ENCODE measurements at places on chromosomes 7 and 10. TPM values are rescaled to one million over a fixed set of nuclear protein-coding genes. Genes with fewer than 3 reads are reported as not detected.

DNA sequence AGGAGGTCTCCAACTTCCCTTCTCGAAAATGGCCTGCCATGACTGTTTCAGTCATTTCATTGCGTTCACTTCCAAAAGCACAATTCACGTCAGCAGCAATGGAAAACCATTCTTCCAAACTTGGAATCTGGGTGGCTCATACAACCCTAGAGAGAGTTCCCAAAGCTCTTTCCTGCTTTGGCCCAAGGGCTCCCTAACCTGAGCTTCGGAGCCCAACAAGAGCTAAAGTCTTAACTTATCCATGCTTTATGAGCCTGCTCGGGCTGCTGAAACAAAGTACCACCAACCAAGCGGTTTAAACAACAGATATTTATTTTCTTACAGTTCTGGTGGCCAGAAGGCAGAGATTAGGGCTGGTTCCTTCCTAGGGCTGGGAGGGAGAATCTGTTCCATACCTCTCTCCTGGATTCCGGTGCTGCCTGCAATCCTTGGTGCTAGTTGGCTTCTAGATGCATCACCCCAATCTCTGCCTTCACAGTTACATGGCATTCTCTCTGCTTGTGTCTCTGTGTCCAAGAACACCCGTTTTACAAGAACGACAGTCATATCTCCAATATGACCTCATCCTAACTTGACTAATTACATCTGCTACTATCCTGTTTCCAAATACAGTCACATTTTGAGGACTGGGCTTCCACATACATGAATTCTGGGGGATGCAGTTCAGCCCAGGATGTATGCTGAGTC lies 33.5 kb downstream of the CAMK2B start:
- no peak for DNase-seq

DNA sequence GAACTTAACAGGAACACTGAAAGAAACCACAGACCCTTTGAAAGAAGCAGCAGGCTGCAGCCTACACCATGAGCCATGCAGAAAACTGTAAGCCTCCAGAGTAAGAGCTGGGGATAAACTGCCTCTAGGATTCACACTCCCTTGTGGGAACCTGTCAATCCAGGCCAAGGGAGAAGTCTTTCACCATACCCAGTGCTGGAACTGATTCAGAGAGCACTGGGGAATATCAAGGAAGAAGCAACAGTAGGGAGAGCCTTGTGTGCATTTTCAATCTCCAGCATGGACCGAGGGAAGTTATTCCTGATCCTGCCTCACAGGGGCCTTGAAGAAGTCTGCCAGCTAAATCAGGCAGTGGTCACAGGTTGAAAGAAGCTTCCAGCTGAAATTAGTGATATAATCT lies 282.2 kb downstream of the AGMO start:
- DNase-seq: no peak

DNA sequence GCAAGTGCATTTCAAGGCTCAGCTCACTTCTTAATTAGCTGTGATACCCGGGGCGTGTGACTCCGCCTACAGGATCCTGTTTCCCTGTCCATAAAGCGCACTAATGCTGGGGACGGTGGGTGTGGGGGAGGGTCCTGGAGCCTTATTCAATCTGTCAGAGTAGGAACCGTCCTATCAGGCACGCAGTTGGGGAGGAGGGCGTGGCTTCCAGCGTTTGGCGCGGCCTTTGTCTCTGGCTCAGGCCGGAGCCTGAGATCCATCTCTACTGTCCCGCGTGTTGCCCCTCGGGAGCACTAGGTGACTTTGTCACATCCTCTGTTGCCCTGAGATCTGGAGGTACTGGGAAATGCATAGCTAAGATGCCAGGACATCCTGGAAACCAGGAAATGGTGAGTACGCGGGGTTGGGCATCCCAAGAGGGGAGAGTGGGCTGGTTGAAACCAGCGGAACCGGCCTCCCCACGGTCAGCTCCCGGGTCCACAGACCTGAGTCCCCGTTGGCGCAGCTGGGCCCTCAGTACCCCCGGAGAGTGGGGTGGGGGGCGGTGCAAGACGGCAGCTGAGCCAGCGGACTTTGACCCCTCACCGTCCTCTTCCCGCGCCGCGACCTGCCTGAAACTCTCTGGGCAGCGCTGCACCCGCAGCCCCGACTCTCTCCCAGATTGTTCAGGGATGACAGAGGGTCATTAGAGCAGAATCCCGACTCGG lies 104.4 kb upstream of the ZNF92 start:
- peak; percentile 20 for DNase-seq

DNA sequence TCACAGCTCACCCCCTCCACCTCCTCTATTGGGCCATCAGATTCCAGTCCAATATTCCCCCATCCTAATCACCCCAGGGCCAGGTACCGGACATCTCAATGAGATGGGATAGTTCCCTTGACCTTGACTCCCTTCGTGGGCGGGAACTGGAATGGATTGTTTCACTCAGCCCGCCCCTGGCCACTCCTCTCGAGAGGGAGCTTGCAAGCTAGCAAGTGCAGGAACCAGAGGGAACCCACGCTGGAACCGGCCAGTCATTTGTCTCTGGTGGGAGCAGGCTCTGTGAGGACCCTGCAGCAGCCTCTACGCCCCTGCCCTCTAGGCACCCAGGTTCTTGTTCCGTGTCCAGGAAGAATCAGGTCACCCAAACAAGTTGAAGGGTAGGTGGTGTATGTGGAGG lies 11.0 kb upstream of the RADIL start:
- no peak for DNase-seq

DNA sequence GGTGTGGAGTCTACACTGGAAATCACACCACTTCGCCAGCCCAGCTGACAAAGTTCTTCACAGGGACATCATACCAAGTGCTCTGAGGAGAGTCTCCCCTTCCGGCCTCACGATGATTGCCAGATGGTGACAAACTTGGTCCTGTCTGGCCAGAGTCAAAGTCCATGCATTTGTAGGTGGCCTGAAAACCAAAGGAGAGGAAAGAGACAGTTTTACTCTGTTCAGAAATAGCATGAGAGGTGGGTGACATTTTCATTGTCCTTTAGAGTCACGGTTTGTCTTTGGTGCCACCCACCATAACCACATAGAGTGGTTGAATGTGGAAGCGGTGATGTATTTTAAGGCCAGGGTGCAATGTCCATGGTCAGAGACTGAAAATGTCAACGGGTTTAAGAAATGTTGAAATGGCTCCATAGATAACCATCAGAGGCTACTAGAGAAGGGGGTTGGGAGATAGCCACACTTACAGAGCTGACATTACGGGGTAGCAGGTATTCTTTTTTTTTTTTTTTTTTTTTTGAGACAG lies 33.0 kb downstream of the BTBD16 start:
- no peak for DNase-seq

DNA sequence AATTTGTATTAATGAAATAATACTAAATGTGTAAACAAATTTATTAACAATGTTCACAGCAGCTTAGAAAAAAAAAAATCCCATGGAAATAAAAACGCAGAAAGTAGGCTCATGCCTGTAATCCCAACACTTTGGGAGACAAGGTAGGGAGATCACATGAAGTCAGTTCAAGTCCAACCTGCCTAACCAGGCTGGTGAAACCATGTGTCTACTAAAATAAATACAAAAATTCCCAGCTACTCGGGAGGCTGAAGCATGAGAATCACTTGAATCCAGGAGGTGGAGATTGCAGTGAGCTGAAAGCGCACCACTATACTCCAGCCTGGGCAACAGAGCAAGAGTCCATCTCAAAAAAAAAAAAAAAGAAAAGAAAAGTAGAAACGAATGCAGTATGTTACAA lies 36.2 kb downstream of the LARP4B start:
- no peak for DNase-seq

GRCh38 chr10:33820531-33820930 lies 486.1 kb upstream of the NRP1 start:
- DNase-seq: no peak

DNA sequence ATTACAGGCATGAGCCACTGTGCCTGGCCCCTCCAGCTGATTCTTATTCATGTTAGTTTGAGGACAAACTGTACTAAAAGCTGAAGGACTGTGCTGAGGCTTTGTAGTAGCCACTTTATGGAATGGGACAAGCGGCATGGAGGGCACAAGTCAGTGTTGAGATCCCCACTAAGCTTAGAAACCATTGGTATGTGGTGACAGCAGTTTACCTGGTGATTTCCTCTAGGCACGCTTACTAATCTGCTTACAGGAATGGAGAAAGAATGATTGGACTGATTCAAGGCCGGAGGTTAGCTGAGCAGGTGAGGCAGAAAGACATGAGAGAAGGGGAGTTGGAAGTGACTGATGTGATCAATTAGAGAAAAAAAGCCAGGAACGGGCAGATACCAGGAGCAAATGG lies 3.7 kb downstream of the ZNF398 start:
- no peak for DNase-seq

DNA sequence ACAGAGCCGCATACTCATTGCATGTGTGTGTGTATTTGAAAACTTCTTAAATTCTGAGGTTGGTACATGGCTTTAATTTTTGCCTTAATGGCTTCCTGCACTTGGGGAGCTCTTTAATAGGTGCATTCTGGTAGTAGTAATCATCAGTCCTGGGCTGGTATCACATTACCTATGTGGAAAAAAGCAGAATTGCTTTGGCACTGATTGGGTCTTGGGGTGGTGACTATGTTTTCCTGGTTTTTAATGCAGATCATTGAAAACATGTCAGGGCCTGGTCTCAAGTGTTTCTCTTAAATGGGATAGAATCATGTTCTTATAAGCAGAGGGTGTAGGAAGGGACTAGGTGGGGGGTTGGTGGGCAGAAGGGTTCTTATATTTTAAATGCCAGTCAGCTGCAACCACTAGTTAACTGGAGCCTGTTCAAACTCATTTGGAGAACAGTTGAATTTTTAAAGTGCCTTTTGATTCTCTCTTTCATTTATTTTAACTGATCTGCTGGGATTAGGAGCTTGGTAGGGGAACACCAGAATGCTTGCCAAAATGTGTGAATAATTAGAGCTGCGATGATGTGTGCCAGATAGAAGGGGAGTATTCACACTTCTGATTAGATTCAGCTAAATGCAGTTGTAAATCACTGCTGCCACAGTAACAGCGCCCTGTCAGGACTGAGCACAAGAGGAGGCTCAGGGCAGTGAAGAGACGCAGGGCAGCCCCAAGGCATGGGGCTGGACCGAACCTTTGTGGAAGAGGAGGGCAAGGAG lies 633.5 kb upstream of the GALNT17 start:
- no peak for DNase-seq

GRCh38 chr10:93379731-93380575 lies 102.2 kb downstream of the MYOF start:
- no peak for DNase-seq

- no peak for DNase-seq
These were observed 95.4 kb upstream of the WDR11 start for GRCh38 chr10:120755771-120756170.

TBX20 gene
- 94.6 TPM for total RNA-seq

TAS2R5 gene
- total RNA-seq: 0.30 TPM

NPFFR1 gene
- total RNA-seq: not detected

CCSER2 gene
- 178 TPM for total RNA-seq

CYP3A4 gene
- total RNA-seq: not detected

Data from heart right ventricle (tissue), 16 donors.